Thymus (tissue), 14 donors: ENCODE measurements at places on chromosomes 16 and 17.
A peak's percentile ranks its signal among the peaks of the same experiment; 100 is the strongest.

- DNase-seq = no peak
Observed at GRCh38 chr17:58315750-58316149, 12.8 kb downstream of the TSPOAP1 start.

GRCh38 chr17:14926526-14927122, 338.5 kb downstream of the PMP22 start:
- DNase-seq = peak; percentile 54

GRCh38 chr17:51682115-51682514, 421.8 kb downstream of the UTP18 start:
- no peak for DNase-seq

DNA sequence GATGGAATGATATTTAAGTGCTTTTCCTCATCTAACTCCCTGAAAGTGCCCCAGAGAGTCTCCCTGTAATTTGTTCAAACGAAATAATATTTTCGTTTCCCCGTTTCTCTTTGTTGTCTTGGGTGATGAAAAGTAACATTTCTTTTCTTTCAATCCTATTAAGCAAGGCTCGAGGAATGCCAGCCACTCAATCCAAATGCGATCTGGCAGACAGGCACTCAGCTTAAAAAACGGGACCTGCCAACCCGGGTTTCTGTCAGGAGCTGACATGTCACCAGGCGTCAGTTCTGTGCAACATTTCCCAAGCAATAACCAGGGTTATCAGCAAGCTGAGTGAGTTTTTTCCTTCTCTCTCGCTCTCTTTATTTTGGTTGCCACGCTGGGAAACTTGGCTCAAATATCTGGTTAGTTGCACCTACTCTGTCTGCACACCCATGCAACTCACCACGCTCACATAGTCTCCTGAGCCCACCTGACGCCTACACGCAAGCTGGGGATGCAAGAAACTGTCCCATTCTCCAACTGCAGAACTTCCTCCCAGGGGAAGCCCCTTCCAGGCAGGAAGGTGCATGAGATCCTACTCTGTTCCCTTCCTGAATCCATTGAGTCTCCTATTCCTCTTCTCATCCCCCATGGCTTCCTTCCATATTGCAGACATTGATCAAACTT, 208.2 kb downstream of the C16orf78 start:
- no peak for DNase-seq

DNA sequence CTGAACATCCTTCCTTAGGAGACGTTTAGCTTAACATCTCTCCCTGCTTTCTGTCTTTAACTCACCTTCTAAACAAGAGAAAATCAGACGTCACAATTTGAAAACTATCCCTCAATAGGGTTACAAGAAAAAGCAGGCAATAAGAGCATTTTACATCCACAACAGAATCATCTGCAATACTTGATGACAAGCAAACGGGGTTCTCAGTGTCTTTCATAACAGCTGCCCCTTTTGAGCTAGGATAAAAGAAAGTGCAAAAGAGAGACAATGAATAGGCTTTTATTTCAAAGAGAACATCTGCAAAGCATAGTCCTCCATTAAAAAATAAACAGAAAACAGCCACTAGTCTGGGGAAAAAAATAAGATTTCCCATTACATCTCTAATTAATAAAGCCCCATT, 13.2 kb downstream of the XYLT1 start:
- no peak for DNase-seq

DNA sequence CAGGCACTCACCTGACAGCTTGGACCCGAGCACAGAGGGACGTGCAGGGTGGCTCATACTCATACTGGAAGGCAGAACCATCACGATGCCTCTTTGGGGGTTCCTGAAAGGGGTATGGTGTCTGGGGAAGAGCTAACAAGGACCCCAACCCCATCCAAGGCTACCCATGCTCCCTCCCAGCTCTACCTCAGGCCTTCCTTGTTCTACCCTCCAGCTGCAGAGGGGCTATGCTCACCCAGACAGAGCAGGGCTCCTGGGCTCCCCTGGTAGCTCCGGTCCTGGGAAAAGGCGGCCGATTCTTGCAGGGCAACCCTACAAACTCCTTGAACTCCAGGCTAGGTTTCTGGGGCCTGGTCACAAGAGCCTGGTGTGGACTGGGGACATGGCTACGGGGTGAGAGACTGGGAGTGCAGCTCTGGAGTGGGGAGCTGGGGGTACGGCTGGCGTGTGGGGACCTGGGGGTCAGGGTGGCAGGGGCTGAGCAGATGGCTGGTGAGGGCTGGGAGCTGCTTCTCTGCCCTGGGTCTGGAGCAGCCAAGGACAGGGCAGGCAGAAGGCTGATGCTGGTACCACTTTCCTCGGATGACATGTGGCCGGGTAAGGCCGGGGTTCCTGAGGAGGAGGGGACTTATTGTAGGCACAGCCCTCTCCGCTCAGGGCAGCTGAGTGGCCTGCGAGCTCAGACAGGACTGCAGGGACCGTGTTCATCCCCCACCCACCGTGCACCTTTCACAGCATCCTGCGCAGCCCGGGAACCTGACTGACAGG, 2.1 kb downstream of the ACD start:
- no peak for DNase-seq

DNA sequence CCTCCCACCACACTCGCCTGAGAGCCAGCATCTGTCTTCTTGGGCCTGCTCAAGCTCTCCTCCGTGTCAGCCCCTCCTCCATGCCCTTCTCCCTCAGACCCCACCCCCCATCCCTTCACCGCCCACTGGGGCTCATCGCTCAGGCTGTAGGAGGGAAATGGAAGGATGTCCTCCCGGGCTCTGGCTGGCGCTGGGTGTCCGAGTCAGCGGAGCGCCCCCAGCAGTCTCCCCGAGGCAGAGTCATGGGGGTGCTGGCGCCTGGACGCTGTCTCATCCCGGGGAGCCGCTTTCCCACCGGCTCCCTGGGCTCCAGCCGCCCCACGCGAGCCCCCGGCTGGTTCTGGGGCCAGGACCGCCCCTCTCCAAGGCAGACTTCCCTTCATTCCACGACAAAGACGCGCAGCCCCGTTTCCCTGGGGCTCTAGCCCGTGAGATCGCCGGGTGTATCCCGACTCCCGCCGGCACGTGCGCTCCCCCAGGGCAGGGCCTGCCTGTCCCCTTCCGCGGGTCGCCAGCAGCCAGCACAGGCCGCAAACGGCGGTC, 428 bp upstream of the ANTKMT start:
- peak; percentile 74 for DNase-seq

DNA sequence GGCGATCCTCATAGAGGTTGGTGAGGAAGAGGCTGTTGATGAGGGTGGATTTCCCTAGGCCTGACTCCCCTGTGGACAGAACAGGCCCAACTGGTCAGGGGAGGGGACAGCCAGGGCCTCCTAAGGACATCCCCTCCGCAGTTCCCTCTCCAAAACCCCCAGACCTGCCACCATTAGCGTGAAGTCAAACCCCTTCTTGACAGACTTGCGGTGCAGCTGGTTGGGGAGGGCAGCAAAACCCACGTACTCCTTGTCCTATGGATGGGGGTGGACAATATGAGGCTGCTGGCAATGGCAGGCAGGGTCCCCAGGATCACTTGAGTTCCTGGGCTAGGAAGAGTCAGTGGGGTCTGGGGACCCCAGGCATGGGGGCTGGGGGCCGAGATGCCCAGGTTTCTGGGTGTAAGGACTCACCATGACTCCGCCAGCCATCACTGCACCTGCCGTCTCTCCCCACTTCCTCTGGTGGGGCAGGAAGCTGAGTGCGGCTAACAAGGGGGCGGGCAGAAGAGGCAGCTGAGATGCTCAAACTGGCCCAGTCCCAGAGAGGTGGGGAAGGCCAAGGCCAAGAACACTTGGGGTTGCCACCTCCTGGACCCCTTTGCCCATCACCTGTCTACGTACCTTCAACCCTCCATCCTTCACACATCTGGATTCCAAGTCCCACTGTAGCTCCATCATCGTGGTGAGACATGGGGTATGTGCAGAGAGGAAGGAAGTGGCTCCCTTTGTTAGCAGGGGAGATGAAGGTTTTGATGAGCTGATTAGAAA, at the start of gene SEPTIN1:
SEPTIN1 (minus strand) TSS at position 451 of the 771 bp plus-strand sequence; CDS start at position 432, 19 bp downstream.
- peak; percentile 84 for DNase-seq

- no peak for DNase-seq
Observed at GRCh38 chr17:51298508-51299371, 38.4 kb downstream of the UTP18 start.

DNA sequence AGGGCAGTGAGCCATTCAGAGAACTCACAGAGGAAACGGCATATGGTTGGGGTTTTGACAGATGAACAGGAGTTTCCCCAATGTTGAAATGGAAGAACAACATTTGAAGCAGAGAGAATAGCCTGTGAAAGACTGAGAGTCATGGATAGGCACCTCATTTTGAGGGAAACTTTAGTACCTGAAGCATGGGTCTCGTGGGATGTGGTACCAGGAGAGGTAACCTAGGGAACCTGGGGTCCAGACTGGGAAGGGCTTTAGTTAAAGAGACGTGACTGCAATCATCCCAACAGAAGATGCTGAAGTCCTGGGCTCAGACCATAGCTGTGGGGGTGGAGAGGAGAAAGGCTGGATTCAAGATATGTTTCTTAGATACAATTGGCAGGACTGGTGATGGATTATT, 137.8 kb upstream of the CCL2 start:
- DNase-seq = no peak
